ENCODE measurements at places on chromosomes 16 and 17.

DNA sequence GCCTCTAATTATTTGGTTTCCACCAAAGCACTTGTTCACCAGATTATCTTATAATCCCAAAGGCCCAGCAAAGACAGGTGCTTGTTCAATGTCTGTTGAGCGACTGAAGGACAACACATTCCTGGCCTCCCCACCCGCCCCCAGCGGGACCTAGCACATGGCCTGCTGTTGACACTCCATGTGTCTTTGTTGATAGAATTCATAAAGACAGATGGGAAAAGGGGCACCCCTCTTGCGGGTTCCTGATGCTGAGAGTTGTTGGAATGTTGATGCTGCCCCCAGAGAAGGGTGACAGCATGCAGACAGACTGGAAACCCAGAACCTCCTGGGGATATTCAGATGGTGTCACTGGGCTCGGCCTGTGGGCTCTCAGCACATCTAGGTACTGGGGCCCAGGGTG, 36.9 kb downstream of the SNX20 start:
- no peak for DNase-seq

- no peak for DNase-seq
These were observed 12.2 kb upstream of the HS3ST4 start for GRCh38 chr16:25679511-25679910.

- DNase-seq: peak; percentile 68
These were observed 28.0 kb downstream of the CUEDC1 start for GRCh38 chr17:57927048-57927723.

GRCh38 chr17:27239046-27239445, 54.9 kb upstream of the WSB1 start:
- DNase-seq: no peak
